ENCODE measurements at places on chromosomes 3 and 15.

DNA sequence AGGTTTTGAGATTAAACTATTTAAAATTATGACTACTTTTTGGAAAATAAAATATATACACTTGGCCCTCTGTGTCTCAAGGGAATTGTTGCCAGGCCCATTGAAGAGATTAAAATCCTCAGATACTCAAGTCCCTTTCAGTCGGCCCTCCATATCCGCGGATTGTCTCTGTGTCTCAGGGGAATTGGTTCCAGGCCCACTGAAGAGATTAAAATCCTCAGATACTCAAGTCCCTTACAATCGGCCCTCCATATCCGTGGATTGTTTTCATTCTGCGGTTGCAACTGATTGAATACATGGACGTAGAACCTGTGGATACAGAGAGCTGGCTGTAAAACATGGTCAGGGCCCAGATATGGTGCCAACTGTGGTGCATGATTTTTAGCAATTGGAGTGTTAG is 15.7 kb upstream of the LRCH3 start:
- no peak for DNase-seq

DNA sequence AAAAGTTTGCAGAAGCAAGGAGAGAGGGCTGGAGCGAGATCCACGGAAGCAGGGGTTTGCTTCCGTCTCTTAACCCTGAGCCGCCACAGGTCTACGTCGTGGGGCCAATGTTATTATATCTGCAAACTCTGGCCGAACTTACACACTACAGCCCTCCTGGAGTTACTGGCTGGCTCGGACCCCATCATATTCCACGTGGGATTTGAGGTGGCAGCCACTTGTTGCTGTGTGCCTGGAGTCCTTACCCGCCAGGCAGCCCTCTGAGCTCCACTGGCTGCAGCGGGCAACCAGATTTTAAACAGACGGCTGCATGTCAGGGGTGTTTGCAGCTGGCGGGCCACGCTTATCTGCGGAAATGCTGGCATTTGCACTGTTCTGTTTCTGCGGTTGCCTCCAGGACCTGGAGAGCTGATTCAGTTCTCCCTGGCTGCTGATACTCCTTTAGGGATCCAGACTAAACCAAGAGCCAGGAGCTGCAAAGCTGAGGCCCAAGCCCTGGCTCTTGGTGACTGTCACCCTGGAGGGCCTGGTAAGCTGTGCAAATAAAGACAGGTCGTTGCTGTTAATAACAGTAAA is 34.7 kb downstream of the TM2D3 start:
- no peak for DNase-seq

DNA sequence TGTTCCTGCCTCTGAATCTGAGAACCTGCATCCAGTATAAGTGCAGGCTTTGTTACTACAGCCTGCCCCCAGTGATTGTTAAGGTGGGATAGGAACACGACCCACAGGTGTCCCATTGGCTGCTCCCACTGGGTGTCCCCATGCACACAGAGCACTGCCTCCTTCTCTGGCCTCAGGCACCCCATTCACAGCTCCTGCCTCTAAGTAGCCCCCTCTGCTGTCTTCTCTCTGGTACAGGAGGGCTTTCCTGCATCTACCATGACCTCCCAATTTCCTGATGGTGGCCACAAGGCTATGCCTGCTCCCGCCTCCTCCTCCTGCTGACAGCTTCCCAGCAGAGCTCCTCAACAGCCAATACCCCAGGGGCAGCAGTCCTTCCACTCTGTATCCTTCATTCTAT is 238.6 kb upstream of the TMC3 start:
- DNase-seq = no peak

- DNase-seq = no peak
These were observed 19.1 kb upstream of the SCAANT1 start for GRCh38 chr3:63931290-63931689.

GRCh38 chr3:65833761-65834505 is 204.8 kb downstream of the MAGI1 start:
- no peak for DNase-seq

DNA sequence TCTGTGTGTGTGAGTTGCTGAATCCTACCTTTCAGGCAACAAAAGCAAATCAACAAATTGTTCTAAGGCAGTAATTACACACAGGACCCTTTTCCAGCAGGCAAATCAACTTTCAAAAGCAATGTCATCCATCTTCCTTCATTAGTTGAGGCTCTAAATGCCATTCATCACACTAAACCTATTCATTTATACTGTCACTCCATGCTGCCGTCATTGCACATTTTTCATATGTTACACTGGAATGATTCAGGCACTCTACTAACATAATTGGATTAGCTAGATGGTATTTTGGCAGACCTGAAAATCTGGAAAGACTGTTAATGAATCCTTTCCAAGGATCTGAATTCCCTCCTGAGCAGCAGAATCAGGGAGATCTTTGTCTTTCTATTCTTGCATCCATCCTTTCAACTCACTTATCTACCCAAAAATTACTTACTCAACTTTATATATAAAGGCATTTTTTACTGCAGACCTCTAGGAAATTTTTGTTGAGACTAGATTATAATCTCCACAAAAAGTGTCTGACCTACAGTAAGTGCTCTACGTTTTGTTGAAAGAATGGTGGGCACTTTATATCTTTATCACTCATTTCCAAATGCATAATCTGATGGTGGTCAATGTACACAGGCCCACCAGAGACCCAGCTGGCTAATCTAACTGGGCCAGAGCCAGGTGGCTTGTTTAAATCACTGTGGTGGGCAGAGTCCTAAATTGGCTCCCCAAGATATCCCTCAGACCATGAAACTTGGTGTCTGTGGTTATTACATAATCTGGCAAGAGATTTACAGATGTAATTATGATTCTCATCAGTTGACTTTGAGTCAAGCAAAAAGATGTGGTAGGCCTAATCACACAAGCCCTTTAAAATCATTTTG is 25.0 kb downstream of the MIX23 start:
- DNase-seq = no peak

- no peak for DNase-seq
These were observed 4.9 kb upstream of the LOXL1 start for GRCh38 chr15:73921254-73921925.

GRCh38 chr15:36332301-36332700 is 247.1 kb upstream of the CDIN1 start:
- no peak for DNase-seq

DNA sequence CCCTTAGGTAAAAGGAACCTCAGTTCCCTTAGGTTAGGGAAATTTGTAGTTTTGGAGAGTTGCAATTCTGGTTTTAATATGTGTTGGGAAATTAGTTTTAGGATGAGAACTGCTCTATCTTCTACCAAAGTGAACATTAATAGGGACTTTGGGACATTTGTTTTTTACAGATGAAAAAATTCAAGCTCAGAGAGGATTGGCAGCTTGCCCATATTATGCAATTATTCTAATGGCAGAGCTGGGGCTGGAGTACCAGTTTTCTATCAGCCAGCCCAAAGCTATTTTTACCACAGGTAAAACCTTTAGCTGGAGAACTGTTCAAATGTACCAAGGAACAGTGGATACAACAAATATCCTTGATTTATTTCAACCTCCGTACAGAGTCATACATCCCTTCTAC is 127.0 kb downstream of the CPNE4 start:
- DNase-seq = no peak

DNA sequence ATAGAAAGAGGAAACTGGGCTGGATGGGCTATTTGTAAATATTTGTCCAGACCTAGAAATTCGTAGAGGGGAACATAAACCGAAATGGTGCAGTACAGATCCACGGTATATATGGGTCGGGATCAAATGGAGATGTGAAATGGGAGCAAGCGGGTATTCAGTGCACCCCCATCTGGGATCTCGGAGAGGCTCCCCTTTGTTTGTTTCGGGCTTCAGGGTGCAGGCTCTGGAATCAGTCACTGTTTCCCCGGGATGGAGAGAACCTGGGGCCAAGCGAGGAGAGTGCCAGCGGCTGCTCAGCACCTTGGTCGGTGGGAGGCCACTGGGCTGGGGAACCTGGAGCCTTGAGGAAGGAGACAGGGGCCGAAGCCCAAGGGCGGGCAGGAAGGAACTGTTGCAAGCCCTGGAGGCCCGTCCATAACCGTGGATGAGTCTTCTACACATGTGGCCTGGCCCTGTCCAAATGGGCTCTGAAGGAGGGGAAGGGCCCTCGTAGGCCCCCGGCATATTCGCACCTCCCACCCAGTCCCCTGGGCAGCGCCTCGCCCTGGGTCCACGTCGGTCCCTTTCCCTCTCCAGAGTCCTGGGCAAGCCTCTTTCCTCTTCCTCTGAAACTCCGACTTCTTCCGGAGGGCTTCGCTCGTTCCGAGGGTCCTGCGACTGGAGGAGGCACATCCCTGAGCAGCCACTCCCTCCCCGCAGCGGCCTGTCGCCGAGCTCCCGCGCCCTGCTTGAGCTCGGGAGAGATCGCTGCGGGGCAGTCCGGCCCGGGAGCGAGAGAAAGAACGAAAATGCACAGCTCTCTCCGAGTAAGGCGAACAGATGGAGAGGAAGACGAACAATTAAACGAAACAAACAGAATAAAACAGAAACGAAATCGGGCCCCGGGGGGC is 3.0 kb downstream of the ISL2 start:
- DNase-seq = no peak

DNA sequence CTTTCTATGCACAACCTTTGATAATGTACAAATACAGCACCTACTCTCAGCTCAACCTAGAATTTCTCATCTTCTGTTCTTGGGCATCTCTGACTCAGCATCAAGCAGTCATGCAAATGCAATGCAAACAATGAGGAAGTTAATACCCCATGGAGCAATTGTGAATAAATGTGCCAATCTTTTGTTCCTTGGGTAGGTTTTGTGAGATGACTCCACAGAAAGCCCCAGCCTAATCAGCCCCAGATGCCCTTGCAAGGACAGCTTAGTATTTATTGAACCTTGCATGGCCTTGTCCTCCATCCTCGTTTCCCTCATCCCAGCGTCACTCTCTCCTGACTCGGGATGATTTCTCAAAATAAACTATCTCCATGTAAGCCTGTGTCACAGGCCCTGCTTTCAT is 494.7 kb upstream of the NECTIN3 start:
- DNase-seq = no peak

DNA sequence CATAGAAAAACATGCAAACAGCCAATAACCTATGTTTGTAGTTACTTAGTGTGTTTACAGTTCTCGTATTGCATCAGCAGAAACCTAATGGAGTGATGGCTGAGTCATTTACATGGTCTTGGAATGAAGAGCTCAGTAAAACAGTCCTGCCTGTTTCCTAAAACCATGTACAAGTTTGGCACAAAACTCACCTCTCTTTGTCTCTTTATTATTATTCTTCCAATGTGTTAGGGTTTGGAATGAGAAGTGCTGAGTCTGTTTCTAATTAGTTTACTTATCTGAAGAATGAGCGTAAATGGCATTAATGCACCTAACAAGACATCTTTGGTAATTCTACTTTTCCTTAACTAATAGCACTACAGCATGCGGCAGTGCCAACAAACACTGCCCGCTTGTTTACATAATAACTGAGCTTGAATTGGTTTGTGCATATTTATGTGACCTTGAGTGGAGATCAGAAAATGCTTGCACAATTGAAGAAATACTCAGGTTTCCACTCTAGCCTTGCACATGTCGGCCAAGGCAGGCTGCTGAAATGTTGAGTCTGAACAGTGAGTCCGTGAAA is 385.4 kb upstream of the SEMA6D start:
- no peak for DNase-seq

DNA sequence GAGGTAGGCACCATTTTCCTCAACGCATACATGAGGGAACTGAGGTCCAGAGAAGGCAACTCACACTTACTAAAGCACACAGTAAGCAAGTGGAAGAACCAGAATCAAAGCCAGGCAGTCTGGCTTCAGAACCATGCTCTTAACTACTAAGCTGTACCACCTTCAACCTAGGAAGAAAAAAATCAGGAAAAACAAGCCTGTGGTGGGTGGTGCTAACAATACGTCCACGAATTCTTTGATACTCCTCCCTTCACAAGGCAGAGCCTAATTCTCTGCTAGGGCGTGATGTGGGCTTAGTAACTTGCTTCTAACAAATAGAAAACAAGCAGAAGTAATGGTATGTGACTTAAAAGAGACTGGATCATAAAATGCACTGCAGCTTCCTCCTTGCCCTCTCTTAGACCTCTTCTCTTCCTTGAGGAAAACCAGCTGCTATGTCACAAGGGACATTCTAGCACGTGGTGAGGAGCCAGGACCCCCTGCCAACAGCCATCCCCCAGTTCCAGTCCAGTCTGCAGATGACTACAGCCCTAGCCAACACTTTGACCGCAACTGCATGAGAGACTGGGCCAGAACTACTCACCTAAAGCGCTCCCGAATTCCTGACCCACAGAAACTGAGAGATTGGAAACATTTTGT is 36.9 kb downstream of the HACD2 start:
- DNase-seq = no peak

GRCh38 chr3:193554811-193555210 is at the start of gene ATP13A4:
Gene ATP13A4, minus strand, starts transcription at chr3:193554895. Its CDS starts 96 bp downstream, at chr3:193554799.
- DNase-seq = no peak

DNA sequence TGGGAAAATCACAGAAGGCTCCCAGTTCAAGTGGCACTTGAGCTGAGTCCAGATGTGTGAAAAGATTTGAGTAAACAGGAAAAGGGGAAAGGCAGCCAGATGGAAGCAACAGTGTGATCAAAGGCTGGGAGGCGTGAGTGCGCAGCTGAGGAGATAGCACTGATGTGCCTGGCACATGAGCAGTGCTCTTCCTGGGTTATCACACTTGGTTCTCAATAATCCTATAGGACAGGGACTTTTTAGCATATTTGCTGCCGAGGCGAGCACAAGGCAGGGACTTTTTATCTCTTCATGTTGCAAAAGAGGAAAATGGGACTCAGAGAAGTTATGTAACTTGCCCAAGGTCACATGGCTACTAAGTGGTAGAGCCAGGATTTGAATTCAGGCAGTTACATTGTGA is 39.6 kb downstream of the CORO2B start:
- no peak for DNase-seq

GRCh38 chr3:16174389-16174788 is at the start of gene GALNT15:
Gene GALNT15, plus strand, starts transcription at chr3:16174680. Its CDS starts 472 bp downstream, at chr3:16175152.
- DNase-seq = no peak

DNA sequence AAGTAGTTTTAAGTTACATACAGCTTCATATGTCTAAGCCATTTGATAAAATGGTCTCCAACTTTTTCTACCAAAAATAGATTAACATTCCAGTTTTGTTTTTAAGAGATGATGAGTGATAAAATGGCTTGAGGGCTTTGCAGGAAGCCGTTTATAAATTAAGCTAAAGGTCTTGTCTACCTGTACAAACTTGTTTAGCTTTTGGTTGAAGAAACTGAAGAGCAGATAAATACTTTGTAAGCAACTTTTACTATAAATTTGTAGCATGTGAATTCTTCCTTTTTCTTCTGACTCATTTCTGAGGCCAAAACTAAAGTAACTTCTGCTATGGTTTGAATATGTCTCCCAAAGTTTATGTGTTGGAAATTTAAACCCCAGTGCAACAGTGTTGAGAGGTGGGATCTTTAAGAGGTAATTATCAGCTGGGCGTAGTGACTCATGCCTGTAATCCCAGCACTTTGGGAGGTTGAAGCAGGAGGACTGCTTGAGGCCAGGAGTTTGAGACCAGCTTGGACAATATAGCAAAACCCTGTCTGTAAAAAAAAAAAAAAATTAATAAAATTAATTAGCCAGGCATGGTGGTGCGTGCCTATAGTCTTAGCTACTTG is 8.2 kb upstream of the NEDD4 start:
- DNase-seq = no peak

GRCh38 chr3:172189213-172189612 is 149.8 kb downstream of the FNDC3B start:
- no peak for DNase-seq
